Epithelial cell of prostate (primary cell): ENCODE measurements at places on chromosomes 1 and 21.

DNA sequence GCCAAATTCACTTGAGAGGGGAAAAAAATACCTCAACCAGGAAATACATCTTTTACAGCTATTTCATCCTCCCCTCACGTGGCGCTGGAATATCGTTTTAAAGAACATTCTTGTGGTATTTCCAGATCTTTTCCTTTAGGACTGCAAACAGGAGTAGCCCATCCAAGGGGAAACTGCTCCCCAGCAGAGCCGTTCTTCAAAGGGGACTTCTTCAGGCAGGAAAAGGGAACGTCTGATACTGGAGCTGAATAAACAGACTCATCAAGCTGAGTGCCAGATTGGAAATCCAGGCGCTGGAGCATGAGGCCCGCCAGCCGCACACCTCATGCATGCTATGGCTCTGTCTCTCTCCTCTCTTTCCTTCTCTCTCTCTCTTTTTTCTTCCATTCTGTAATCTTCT lies 34.0 kb upstream of the PROX1 start:
- no peak for DNase-seq

GRCh38 chr1:159172614-159173291 lies 1.3 kb downstream of the CADM3 start:
- no peak for DNase-seq

DNA sequence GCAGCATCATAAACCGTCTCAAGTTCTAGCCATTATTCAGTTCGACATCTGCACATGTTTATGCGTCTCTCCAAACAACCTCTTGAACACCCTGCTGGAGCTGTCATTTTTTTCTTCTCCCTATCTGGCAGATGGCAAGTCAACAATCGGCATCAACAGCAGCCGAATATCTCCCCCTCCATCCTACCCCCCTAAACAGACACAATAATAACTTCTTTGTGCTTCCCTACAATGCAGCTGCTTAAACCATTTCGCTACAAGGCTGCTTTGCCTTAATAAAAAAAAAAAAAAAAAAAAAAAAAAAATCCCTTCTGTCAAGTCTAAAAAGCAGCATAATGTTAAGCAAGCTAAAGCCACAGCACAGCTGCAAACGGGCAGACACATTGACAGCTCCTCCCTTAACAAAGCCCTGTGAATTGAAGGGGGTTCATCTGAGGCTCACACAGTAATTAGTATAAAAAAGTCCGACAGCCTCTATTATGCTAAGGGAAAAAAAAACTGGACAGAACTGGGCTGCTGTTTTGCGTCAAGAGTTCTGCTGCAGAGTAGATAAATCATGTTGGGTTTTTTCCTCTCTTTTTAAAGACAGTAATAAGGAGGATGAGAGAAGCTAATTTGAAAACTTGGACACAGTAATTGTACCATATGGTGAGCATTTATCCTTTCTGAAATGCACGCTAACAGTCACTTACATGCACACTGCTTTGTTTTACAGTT lies 136.4 kb downstream of the AKT3 start:
- DNase-seq, result no peak

DNA sequence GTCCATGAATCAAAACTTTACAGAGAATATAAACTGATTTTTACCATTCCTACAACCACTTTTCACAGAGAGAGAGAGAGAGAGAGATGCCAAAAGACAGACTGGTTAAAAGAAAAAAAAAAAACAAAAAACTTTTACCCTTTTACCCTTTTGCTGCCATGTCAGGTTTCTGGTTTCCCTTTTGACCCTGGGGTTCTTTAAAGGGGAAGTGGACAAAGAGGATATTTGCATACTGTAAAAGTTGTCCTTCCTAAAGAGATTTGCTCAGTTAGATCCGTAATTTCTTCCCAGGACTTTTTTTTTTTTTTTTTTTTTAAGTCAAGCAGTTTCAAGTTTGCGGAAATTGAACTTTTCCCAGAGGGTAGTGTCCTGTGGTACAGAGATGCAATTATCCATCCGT lies 287.8 kb upstream of the RGS18 start:
- DNase-seq, result no peak

DNA sequence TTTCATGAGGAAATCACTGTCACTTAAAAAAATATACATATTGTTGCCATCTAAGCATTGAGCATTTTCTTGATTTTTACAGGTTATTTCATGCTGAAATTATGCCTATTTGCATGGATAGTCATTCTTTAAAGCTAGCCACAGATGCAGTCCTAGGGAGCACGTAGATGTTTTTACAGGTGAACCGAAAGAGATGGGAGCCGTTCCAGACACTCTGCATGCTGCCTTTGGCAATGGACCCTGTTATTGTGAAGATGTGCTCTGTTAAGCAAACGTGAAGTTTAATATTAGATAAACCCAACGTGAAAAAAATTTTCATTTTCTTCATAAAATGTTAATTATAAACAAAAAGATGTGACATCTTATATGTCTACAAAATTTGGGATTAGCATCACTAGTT lies 7.1 kb downstream of the PROX1 start:
- DNase-seq, result no peak

GRCh38 chr1:29849038-29849750 lies 612.9 kb downstream of the PTPRU start:
- no peak for DNase-seq

GRCh38 chr1:41486371-41487125 lies 2.1 kb upstream of the EDN2 start:
- no peak for DNase-seq

DNA sequence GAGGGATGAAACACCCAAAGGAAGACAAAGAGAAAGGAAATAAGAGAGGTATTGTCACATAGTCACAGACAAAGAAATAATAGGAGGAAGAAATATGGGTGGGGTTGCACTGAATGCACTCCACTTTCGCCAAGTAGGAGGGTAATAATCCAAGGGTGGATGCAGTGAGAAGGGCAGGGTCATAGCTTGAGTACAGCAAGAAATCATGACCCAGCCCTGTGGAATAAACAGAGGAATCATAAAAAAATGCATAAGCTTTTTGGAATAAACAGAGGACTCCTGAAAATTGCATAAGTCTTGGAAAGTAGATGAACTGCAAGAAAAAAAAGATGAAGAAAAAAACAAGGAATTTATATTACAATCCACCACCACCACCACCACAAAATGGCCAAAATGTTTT lies 53.1 kb upstream of the CD55 start:
- no peak for DNase-seq

DNA sequence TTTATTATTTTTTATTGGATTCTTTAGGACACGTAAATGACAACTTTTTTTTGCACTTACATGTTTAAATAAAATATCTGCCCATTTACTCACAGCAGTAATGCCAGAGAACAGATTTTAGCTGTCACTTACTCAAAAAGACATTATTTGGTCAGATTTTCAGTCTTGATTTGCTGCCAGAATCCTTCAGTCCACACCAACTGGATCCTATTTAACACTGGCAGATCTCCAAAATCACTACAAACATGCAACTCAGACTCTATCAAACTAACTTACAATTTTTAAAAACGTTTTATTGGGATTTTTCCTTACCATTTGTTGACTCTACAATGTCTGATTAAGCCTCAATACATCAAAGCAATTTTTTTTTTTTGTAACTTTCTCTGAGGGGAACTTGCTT lies 11.1 kb downstream of the ATP6V1G3 start:
- no peak for DNase-seq
